ENCODE measurements at places on chromosomes 7 and 10.

DNA sequence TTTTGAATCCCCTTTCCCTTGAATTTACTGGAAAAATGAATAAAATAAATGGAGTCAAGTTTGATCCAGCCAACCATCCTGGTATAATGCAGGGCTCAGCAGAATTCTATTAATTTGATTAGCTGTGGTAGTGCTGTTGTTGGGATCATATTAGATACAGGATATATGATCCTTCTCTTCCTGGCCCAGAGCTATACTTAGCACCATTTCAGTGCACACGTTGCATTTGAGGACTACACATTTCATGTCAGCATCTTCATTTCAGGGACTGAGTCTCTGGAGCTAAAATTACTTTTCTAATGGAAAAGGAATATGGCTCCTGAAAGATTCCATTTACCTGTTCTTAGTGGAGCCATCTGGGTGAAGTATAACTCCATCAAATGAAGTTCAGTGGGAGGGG, 240.3 kb downstream of the BMPER start:
- no peak for DNase-seq

GRCh38 chr7:12570168-12570533, 369 bp upstream of the SCIN start:
- no peak for DNase-seq

DNA sequence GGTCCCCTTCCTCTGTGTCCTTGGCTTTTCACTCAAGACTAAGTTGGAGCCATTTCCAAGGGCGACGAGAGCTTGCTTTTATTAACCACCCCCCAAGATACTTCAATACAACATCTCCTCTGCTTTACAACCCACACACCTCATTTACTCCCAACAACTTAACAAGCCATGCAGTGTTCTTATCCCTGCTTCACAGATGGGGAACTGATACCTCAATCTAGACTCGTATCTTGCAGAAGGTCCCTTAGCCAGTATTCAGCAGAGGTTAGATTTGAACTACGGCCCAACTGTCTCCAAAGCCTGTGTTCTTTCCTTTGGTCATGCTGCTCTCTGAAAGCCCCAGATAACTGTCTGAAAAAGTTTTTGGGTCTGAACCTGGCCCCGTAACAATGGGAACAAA, 444.8 kb downstream of the GRID1 start:
- DNase-seq = no peak

DNA sequence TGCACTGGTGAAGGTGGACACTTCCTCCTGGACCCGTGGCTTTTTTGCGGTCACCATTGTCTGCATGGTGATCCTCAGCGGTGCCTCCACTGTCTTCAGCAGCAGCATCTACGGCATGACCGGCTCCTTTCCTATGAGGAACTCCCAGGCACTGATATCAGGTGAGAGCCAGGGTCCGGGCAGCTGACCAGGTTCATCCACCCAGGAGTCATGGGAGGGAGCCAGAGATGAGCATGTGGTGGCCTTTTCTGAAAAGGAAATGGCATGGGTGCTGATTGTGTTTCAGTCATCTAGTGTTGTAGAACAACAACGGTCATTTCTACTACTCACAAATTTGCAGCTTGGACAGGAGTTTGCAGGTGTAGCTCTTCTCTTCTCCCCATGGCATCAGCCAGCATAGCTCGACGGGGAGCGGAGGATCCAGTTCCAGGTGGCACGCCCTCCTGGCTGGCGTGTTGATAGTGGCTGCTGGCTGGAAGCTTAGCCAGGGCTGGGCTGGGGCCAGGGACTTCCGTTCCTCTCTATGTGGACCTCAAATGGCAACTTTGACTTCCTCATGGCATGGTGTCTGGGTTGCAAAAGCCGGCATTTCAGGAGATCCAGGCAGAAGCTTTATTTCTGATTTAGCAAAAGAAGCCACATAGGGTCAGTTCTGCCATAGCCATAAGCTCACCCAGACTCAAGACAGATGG, 32.7 kb downstream of the SLC29A3 start:
- DNase-seq = no peak

DNA sequence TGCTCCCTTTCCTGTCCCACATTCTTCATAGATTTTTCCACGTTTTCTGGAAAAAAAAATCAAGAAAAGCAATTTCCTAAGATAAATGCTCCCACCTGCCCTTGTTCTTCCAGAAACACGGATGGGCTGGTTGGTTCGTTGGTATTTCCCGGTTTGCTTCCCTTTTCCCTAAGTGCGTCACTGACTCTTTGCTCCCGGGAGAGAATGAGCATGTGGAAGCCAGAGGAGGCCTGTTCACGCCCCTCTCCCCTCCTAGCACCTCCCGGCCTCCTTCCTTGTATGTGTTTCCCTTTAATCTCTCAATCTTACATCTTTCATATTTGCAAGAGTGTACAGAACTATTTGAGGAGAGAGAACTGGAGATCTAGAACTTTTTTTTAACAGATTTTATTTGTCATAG, 442.0 kb downstream of the GFRA1 start:
- DNase-seq = no peak

DNA sequence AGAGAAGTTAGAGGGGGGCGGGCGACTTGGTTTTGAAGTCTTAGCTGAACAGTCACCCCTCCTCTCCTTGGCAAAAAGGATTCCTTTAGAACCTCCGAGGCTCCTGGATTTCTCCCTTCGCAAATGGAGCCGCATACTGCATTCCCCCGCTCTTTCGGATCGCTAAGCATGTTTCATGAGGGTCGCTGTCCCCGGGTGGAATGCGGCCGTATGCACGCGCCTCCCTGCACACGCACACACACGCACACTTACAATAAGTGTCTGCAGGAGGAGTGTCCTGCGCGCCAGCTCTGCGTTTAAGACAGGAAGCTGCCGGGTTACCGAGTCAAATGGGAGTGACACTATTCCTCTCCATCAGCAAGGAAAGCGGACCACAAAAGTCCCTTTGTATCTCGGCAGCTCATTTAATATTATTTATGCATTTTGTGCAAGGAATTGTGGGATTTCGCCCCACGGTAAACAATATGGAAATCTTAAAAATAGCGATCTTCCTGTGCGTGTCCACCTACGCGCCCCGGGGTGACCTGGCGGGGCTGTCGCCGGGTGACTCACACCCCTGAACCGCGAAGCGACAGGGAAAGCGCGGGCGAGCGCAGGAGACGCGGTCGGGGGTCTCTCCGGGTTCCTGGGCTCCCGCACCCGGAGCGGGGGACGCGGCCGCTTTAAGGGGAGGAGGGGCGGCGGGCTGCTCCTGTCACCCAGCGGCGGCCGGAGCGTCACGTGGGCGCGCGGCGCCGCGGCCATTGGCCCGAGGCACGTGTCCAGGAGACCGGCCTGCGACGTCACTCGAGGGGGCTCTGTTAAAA, 988 bp upstream of the EN2 start:
- no peak for DNase-seq
